ENCODE measurements at places on chromosomes 2 and 18. TPM values are rescaled to one million over a fixed set of nuclear protein-coding genes. Genes with fewer than 3 reads are reported as not detected.

DNA sequence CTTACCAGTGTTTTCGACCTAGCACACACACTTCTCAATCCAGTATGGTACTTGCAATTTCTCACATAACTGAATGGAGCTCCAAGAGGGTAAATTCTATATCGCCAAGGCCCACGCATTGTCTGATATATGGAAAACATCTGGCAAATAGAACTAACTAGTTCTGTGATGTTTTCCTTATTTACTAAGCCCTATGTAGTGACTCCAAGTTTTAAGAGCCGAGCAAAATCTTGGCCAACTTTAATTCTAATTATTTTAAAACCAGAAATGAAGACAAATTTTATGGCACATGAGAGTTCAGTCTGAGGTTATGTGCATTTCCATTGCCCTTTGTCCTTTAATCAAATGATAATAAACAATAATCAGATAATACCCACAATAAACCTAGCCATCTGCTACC, 1119.7 kb upstream of the CNTNAP5 start:
- no peaks in the 10 kb centered on the region for H3K27me3 ChIP-seq
- H3K4me3 ChIP-seq = no peak overlapping the region
- DNase-seq = no peak
- no peak overlapping the region for H3K27ac ChIP-seq

- H3K36me3 ChIP-seq = no peaks in the 10 kb centered on the region
- no peak overlapping the region for H3K27ac ChIP-seq
- no peak overlapping the region for H3K4me3 ChIP-seq
- peaks cover 5% of the 10 kb centered on the region for H3K4me1 ChIP-seq
- DNase-seq = no peak
These were observed 252.9 kb downstream of the PRKCE start for GRCh38 chr2:45904267-45904945.

CCBE1 gene
- 0.12 TPM for total RNA-seq

DNA sequence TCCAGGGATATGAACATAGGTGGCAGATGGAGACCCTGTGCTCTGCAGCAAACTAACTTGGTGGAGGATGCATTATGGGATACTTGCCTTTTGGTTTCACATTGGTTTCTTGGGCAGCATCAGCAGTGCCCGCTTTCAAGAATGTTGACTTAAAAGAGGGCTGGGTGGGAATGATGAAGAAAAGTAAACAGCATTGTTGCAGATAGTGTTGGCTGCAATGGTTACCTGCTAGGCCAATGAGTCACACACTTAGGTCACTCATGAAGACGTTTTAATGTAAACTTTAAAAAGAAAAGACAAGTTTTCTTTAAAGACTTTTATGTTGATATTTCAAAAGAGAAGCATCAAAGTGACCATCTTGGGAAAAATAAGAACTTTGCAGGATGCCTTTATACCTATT, 26.1 kb upstream of the FAM237A start:
- no peak overlapping the region for H3K4me3 ChIP-seq
- no peaks in the 10 kb centered on the region for H3K36me3 ChIP-seq
- H3K27ac ChIP-seq = no peak overlapping the region
- H3K4me1 ChIP-seq = peaks cover 20% of the 10 kb centered on the region
- H3K27me3 ChIP-seq = no peaks in the 10 kb centered on the region

POTEJ gene
- total RNA-seq = not detected

HOXD9 gene
- total RNA-seq = not detected

Data from Calu3 (cell line).